ENCODE measurements at places on chromosomes 12 and 14.

GRCh38 chr14:23513005-23513817 is 38.4 kb downstream of the ZFHX2 start:
- no peak for DNase-seq

GRCh38 chr12:112096070-112096469 is 12.5 kb downstream of the NAA25 start:
- no peak for DNase-seq

- no peak for DNase-seq
These were observed 67.6 kb upstream of the GPATCH2L start for GRCh38 chr14:76083796-76084765.

DNA sequence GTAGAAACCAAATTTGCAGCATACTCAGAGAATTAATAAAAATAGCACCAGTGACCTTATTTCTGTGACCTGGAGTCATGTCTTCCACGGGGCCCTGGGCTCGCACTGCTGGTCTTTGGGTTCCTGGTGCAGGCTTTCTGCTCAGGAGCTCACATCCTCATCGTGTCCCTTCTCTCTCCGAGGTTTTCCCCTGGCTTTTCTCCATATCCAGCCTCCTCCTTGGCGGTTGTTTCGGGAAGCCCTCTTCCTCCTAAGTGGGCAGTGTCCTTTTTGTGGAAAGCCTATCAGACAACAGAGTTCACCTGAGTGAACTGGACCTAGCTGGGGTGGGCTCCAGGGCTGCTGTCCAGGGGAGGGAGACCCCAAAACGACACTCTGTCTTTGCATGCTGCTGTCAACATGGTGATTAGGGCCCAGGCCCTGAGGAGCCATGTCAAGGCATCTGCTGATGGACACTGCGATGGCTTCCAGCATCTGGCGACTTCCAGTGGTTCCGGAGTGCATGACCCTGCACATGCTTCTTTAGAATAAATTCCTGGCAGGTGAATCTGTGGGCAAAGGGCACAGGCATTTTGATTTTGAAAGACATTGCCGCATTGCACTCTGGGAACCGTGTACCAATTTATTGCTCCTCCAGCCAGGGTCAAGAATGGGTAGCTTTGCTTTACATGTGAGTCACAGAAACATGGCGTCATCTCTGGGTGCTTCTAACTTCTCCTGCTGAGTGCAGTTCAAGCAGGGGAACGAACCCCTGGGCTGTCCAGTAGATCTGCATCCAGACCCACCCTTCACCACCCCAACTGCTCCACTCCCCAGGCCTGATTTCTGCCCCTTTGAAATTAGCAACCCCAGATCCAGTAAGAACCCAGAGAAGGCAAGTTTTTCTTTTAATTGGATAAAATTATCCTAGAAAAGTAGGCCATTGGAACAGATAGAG is 136.8 kb downstream of the ADGRD1 start:
- no peak for DNase-seq

DNA sequence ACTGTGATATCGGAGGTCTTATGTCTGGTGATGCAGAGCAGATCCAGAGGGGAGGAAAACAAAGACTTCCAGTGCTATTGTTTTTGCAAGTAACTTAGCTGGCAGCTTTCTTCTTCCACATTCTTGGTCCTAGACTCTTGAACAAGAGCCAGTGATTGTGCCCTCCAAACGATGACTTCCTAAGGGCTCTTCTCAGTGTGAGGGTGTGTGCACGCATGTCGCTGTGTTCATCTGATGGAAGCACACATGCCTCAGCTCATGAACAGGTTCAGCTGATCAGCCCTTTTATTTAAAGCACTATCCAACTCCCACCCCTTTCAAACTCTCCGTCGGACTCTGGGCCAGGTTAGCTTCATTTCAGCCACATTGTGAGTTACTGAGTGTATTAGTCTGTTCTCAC is 59.5 kb downstream of the SMOC1 start:
- no peak for DNase-seq

- DNase-seq, result no peak
These were observed 396.7 kb upstream of the OR4E1 start for GRCh38 chr14:22070119-22070982.

DNA sequence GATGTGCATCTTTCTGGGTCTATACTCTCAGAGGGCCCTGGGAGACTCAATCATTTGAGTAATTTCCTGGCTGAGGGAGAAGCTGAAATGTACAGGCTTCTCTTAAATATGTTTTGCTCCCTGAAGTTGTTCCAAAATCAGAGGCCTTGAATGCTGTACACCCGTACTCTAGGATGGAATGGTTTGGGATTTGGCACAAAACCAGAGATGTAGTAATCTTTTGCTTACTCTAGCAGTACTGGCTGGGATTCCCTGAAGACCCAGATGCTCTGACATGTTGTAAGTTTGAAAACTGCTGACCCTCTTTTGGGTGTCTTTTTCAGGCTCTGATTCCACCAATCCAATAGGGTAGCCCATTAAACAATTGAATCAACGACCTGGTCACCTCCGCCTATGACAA is 10.4 kb downstream of the ACACB start:
- DNase-seq, result no peak

GRCh38 chr14:44490966-44491365 is 16.1 kb downstream of the FSCB start:
- DNase-seq, result no peak

- DNase-seq, result no peak
These were observed 50.3 kb downstream of the MAP1LC3B2 start for GRCh38 chr12:116609319-116610114.

DNA sequence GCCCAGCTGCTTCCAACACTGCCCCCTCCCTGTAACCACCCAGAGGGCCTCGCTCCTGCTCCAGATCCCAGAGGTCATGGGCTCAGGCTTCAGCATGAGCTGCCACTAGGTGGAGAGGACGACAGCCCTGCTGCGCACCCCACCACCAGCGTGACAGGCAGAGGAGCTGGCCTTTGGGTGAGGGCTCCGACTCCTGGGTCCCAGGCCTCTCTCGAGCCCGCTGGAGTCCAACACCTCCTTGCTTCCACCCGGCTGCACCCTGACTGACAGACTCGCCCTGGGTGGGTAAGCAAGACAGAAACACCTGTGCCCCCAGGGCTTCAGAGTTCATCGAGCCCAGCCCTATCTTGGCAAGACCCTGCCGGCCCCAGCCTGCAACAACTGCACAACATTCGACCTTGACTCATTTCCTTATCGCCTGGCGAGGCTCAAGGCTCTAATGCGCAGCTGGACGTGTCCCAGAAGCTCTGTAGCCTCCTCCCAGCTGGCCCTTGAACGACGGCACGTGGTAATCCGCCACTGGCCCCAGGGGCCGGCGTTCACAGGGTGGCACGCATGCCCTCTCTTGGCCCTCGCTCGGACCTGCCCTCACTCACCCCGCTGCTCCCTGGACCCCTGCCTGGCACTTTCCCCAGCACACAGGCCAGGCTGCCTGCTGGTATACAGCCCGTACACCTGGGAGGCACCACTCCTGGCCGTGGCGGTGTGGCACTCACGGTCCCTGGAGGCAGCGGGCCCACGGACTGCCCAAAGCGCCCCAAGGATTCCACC is 28.0 kb downstream of the VPS37B start:
- no peak for DNase-seq

DNA sequence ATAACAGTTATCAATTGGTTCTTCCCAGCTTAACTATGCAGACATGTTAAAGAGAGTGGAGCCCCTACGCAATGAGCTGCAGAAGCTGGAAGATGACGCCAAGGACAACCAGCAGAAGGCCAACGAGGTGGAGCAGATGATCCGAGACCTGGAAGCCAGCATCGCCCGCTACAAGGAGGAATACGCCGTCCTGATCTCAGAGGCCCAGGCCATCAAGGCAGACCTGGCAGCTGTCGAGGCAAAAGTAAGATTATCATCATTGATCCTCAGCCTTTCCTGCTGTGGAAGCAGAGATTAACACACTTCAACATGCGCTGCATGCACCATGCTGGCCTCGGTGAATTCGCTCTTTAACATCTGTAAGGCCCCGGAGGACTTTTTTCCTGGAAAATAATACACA is 53.6 kb downstream of the HSP90AA1 start:
- no peak for DNase-seq

DNA sequence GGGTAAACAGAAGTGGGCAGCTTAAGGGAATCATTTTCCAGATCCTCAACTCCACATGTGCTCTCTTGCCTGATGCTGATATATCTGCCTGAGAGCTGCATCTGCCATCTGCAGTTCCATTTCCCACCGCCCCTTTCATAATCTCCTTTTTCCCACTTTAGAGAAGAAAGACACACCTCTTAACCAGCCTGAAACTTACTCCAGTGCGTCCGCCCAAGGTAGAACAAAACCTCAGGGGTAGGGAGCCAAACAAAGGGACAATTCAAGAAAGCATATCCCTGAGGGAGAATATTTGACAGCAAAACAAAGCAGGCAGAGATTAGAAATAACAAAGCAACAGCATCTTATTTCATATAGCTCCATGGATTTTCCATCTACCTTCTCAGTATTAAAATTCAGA is 4.3 kb downstream of the MDM1 start:
- DNase-seq, result no peak

DNA sequence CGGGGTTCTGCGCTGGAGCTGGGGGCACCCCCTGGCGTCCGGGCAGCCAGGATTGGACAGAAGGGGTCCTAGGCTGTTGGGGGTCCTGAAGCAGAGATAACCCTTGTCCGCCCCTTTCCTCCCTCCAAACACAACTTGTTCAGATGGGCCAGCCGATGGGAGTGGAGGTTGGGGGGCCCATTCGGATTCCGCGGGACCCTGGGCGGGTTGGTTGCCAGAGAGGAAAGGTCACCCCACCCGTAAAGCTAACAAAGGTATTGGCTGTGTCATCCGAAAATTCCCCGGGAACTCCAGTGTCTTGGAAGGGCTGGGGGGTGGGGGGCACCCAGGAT is 1.3 kb downstream of the FAM222A start:
- DNase-seq, result no peak

DNA sequence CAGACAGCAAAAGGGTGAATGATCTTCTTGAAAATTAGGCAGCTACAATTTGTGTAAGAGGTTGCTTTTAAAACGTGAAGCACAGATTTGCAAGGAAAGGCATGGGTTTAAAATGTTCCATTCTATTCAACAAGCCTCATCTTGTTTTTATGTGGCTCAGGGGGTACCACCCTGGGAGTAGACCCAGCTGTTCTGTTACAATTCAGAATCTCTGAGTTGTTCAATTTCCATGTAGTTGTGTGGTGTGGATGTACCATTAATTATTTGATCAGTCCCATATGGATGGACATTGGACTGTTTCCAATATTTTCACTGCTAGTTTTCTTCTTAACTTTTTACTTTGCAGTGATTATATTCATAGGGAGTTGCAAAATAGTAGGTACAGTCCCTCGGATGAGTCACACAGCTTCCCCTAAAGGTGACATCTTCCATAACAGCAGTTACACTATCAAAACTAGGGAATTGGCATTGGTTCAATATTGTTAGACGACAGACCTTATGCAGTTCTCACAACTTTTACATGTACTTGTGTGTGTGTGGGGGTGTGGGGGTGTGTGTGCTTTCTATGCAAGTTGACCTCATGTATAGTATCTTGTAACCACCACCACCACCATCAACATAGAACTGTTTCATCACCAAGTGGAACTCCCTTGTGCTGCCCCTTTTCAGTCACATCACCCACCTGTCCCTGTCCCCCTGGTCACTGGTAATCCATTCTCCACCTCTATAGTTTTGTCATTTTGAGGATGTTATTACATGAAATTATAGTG is 59.0 kb upstream of the CAPRIN2 start:
- DNase-seq, result no peak

GRCh38 chr14:93960108-93960475 is 16.3 kb downstream of the ASB2 start:
- DNase-seq, result no peak

DNA sequence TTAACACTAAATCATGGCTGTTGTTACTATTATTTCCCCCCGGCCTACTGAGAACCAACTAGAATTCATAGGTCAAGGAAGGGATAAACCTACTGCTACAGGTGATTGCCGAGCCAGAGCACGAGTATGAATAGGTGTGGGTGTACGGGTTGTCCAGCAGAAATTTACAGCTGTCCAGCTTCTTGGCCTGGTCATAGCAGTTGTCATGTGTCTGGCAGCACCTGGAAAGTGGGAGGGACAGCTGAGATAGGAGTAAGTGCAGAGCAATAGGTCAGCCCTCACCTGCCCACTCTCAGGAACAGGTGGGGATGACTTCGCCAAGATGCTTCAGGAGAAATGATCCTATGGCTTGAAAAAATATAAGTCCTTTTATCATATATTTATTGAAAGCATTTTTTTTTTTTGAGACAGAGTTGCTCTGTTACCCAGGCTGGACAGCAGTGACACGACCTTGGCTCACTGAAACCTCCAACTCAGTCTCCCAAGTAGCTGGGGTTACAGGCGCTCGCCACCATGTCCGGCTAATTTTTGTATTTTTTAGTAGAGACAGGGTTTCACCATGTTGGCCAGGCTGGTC is 2.6 kb downstream of the PLA2G1B start:
- no peak for DNase-seq

DNA sequence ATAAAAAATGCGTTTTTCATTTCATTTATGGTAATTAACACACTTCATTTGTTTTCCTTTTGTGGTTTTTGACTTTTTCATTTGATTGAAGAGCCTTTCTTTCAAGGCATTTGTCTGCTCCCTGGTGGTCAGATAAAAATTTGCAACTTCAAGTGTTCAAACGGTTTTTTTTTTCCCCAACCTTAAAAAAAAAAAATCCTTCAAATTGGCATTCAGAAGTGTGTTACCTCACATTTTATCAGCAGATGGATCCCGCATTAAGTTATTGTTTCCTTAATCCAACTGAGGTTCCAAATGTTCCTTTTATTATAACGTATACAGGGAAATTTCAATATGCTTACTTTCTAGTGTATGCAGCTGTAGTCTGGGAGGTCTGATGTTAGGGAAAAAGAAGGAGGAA is 47.2 kb downstream of the MYF5 start:
- DNase-seq, result peak; percentile 31

DNA sequence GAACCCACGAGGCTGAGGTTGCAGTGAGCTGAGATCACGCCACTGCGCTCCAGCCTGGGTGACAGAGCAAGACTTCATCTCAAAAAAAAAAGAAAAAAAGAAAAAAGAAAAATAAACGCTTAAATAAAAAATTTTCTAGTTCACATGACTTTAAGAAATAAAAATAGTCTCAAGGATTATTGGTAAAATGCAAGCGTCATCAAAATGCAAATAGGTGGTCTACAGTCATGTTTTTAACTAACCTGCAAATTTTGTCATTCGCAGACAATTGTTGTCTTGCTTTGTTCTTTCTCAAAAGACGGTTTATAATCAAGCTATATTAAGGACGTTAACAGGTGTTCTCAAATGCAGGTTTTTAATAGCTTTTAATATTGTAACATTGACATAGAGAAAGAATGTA is 22.4 kb downstream of the TXNRD1 start:
- no peak for DNase-seq

DNA sequence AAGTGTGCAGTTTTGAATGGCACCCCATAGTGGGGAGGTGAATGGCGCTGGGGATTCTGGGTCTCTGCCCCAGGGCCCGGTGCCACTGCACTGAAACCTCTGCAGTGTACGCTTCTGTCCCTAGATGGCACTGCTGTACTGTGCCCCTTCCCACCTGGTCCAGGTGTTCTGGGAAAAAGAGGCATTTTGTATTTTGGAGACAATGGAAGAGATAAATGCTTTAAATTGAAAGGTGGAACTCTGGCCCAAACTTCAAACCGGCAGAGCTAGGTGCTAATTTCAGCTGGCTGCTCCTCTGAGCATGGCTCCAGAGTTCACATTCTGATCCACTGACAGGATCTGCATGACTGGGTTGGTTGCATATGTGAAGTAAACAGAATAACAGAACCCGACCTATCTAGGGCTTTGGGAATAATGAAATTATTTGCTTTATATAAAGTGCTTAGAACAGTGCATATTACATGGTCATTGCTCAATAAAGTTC is 52.2 kb downstream of the KRT80 start:
- no peak for DNase-seq
